ENCODE measurements at places on chromosomes 11 and 22.
A peak's percentile ranks its signal among the peaks of the same experiment; 100 is the strongest.

GRCh38 chr11:114846416-114846791, 168.1 kb downstream of the NXPE2 start:
- no peak for DNase-seq

DNA sequence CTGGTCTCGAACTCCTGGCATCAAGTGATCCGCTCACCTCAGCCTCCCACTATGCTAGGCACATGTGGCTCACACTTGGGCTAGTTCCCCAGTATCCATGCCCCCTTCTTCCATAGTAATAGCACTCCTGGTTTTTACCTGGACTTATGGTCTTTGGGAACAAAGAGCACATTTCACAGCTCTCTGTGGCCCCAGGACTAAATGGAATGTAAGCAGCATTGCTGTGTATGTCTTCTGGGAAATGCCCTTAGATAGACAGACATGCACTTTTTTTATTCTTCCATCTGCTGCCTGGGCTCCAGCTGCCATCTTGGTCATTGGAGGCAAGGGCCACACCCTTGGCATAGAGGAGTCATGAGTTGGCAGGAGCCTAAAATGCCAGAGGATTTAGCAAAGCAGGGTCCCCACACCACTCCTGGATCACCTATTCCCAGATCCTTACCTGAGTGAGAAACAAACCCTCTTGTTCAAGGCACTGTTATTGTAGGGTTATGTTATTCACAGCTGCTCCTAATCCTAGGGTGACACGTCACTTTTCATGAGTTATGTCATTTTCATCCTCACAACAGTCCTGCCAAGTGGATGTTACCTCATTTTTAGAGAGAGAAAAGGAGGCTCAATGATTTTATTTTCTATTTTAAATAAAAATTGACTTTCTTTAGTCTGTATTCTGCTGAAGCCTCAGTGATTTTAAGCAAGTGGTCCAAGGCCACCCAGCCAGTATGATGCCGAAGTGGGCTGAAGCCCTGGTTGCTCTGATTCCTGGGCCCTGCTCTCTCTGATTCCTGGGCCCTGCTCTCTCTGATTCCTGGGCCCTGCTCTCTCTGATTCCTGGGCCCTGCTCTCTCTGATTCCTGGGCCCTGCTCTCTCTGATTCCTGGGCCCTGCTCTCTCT, 15.7 kb upstream of the GDPD5 start:
- DNase-seq: no peak

GRCh38 chr11:2860636-2861035, 24.9 kb downstream of the CDKN1C start:
- DNase-seq: peak; percentile 60

- DNase-seq: no peak
These were observed 25.8 kb downstream of the RCN1 start for GRCh38 chr11:32116668-32117067.

- peak; percentile 79 for DNase-seq
These were observed 14.2 kb upstream of the MUC6 start for GRCh38 chr11:1050581-1051355.

DNA sequence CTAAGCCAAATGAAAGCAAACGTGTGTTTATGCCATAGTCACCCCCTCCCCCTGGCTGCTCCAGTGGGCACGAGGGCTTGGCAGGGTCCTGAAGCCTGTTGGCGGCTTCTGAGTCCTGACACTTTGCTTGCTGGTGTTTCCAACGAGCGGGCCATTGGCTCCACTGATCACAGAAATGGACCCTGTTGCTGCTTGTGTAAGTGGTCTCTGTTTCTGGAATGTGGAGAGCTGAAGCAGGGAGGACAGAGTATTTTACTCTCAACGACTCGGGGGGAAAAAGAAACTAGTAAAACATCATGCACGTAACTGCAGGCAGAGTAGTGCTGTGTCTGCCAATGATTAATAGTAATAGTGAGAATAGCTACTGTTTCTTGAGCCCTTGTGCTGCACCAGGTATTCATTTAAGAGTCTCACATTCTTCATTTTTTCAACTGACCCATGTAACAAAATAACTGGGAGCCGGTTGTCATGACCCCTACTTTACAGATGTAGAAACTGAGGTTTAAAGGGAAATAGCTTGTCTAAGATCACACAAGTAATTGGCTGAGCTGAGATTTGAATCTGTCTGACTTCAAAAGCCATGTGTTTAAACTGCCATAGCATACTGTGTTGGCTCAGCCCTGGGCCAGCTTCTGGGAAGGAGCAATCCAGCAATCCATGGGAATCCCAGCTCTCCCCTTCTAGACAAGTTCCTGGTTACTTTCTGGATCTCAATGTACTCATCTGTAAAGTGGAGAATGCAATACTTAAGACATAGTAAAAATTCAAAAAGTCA, 526.7 kb downstream of the INSC start:
- DNase-seq: no peak

DNA sequence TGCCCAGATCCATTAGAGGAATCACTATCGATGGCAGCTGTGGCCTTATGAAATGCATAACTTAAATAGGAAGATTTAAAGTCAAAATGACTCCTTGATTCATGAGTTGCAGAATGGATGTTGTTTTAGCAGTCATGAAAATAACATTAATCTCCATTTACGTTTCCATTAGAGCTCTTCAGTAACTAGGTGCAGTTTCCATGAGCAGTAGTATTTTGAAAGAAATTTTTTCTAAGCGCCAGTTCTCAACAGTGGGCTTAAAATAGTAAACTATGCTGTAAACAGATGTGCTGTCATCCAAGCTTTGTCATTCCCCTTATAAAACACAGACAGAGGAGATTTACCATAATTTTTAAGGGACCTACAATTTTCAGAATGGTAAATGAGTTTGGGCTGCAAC, 1414.1 kb downstream of the LRRC4C start:
- DNase-seq: no peak

- no peak for DNase-seq
These were observed 1.2 kb downstream of the GRK2 start for GRCh38 chr11:67267188-67268080.

- no peak for DNase-seq
These were observed 22.6 kb downstream of the AMPD3 start for GRCh38 chr11:10477690-10478046.

DNA sequence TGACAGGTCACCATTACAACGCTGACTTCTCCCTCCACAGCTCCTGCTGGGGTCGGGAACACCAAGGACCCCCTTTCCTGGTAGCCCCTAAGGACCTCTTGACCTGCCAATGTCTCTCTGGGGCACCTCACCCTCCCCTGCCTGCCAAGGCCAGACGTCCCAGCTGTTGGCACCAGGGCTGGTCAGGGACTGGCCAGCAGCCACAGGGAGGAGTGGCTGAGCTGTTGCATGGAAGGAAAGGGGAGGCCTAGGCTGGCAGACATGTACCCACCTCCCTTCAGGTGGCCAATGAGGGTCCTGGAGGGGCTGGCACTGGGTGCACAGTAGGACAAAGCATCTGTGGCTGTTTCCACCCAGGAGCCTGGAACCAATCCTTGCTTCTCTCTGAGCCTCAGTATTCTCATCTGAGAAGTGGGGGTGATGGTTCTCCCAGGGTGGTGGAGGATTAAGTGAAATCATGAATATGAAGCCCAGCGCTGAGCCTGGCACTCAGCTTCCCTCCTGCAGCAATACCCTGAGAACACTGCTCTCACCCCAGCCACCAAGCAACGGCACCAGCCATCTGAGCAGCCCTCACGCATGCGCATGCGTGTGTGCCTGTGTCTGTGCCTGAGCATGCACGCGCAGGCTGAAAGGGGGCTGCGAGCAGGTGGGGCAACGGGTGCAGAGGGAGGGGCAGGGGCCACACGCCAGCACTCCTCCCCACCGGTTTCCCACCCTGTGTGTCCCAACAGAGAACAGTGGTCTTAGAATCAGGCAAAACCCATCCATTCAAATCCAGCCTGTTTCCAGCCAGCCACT, 5.9 kb downstream of the KCNJ4 start:
- no peak for DNase-seq

GRCh38 chr11:19441752-19442553, 201.2 kb upstream of the E2F8 start:
- peak; percentile 66 for DNase-seq

DNA sequence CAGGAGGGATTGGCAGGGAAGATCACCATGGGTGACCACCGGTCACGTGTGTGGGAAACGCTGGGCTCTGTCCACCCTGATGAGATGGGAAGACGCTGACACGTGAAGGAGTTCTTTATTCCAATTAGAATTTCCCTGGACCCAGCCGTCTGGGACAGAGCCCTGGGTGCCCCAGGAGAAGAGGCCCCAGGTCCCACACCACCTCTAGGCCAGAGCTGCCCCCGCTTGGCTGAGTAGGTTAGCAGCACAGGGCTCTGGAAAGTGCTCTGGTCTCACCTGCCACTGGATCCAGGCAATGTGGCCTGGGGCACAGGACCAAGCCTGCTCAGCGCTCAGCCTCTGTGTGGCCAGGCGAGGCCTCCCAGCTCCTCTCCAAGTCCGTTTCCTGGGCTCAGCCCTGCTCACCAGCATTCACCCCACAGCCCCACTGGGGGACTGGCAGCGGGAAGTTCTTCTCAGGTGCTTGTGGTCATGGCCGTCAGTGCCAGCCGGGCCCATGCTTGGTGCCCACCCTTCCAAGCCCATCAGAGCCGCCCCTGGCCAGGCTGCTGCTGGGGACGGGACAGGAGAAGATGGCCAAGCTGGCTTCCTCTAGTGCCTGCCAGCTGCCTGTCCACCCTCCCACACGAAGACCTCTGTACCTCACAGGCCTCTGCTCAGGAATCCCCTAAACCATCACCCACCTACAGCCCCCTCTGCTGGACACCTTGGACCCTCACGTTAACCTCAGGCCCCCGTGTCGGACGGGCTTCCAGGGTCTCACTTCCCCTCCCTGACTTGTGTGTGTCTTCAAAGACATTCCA, 62.5 kb upstream of the FGF3 start:
- DNase-seq: peak; percentile 7

GRCh38 chr11:68223275-68223674, 10.2 kb upstream of the KMT5B start:
- no peak for DNase-seq

DNA sequence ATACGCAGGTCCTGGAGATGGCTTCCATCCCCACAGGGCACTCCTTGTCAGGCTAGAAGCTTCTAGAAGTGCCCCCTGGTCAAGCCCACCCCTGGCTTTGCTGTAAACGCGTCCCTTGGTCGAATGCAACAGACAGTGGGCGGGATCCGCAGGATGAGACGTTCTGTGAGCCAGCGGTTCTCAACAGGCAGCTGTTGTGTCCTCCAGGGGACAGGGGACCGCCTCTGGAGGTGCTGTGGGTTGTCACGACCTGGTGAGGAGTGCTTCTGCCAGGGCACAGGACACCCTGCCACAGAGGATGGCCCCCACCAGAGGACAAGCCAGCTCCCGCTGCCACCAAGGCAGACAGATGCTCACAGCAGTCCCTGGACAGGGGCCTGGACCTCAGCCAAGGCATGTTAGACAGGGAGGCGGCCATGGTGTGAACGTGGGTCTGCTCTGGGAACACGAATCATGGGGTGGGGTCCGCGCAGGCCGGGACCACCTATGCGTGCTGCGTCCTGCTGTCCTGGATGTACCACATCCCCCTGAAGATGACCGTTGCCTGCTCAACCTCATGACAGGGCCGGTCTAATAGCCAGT, 11.7 kb downstream of the CRELD2 start:
- no peak for DNase-seq

GRCh38 chr22:31481129-31481528, 8.5 kb downstream of the EIF4ENIF1 start:
- no peak for DNase-seq

- no peak for DNase-seq
These were observed 97.3 kb downstream of the KCNC1 start for GRCh38 chr11:17831883-17832282.

GRCh38 chr11:110492321-110492685, 62.6 kb downstream of the FDX1 start:
- no peak for DNase-seq

DNA sequence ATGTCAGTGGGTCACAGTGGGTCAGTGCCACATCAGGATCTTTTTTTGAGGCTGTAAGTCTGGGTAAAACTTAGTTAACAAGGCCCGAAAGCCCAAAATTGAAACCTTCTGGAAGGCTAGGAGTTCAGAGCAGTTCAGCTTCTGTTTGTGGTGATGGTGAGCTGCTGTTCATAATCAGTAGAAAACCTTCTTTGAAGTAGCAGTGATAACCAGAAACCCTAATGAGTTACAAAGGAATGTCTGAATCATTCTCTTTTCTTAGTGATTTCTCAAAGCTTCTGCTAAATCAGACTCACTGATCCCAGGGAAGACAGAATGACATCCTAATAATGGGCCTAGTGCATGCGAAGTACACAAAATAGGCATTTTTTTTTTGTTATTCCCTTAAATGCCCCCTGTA, 124.7 kb downstream of the PARVA start:
- DNase-seq: no peak

GRCh38 chr11:128570632-128571031, 16.7 kb downstream of the ETS1 start:
- no peak for DNase-seq
